GM23248 (cell line): ENCODE measurements at places on chromosomes 4 and X.

- DNase-seq = peak; percentile 24
Observed at GRCh38 chr4:42348247-42348646, 49.0 kb upstream of the SHISA3 start.

DNA sequence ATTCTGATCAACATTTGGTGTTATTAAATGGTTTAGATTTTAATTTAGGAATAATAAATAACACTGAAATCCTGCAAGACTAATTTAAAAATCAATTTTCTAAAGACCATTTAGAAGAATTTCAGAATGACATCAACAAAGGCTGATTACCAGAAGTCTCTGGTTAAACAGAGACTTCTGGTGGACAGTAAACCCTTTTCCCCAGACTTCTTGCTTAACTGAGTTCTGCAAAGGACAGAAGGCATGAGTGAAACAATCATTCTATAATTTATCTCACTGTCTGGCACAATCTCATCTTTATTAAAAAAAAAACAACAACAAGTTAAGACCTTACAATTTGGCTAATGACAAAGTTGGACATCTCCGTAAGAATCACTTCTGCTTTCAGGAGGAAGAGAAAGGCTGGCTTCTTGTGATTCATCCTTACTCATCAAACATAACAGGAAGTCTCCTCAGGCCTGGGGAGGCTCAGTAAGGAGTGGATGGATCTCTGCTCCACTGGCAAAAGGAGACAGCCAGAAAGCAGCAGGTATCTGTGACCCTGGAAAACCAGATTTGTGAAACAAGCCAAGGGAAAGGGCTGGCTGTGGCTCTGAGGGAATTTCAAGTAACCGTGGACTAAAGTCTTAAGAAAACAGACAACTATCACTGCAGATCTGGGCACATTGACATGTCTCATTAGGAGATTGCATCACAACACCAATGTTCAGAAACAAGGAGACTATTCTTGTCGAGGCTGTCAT lies 908 bp upstream of the TLR6 start:
- DNase-seq = peak; percentile 94

- DNase-seq = no peak
Observed at GRCh38 chr4:109256818-109257217, 45.6 kb downstream of the COL25A1 start.

GRCh38 chr4:88143504-88143903 lies 14.9 kb downstream of the ABCG2 start:
- DNase-seq = peak; percentile 55

DNA sequence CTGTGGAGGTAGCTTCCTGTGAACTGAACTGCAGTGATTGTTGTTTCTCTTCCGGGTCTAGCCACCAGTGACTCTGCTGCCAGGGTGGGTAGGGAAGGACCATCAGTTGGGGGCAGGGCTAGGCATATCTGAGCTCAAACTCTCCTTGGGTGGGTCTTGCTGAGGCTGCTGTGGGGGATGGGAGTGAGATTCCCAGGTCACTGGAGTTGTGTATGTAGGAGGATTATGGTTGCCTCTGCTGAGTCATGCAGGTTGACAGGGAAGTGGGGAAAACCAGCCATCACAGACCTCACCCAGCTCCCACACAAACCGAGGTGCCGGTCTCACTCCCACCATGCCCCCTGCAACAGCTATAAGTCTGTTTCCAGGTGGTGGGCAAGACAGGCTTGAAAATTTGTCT lies 1937.8 kb downstream of the PCDH7 start:
- no peak for DNase-seq

DNA sequence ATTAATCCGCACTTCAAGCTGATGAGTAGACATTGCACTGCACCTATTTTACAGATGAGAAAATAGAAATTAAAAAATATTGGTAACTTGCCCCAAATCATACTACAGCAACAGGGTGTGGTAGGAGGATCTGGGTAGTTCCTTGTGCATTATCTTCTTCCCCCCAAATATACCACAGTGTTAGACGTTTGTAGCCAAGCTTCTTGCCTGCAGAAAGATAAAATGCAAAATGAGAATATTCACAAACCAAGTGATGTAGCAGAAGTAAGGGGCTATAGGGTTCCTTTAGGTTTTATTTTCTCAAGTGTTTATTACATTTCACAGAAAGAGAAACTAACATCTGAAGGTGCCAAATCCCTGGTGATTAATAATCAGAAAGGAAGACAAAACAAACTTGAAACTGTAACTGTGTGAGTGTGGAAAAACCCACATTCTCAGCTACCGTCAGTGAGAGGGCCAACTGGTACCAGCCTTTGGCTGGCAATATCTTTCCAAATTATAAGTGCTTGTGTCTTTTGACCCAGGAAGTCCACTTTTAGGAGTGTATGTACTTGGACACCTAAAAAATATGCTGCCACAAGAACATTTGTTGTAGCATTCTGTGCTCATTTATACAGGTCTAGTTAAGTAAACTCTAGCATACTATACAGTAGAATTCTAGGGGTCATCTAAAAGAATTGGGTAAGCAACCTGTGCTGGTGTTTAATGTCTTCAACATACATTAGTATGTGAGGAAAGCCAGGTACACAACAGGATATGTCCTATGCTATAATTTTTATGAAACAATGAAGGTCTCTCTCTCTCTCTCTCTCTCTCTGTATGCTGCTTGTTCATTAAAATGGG lies 6.7 kb upstream of the CD38 start:
- no peak for DNase-seq

- no peak for DNase-seq
Observed at GRCh38 chr4:113407409-113407808, 354.1 kb downstream of the CAMK2D start.

DNA sequence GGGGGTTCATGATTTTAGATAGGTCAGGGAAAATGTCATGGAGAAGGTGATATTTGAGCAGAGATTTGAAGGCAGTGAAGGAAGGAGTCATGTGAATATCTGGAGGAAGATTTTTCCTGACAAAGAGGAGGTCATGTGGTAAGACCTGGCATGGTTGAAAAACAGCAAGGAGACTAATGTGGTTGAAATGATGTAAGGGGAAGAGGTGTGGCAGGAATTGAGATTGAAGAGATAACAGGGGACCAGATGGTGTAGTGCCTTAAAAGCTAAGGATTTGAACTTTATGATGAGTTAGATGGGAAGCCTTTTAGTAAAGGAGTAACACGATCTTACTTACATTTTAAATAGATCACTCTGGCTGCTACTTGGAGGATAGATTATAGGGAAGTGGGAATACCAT lies 210.9 kb downstream of the RTL9 start:
- DNase-seq = peak; percentile 43

DNA sequence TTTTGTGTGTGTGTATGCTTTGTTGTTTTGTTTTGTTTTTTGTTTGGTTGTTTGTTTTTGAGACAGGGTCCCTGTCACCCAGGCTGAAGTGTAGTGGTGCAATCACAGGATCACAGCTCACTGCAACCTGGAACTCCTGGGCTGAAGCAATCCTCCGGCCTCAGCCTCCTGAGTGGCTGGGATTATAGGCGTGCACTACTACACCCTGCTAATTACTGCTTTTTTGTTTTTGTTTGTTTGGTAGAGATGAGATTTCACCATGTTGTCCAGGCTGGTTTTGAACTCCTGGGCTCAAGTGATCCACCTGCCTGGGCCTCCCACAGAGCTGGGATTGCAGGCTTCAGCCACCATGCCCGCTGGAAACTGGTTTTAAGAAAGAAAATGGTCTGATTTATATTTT lies 44.7 kb upstream of the ARHGAP24 start:
- DNase-seq = no peak

GRCh38 chr4:165369522-165369921 lies 9.3 kb upstream of the CPE start:
- peak; percentile 70 for DNase-seq

GRCh38 chrX:112270991-112271390 lies 188.4 kb upstream of the TRPC5 start:
- DNase-seq = no peak

- DNase-seq = peak; percentile 41
Observed at GRCh38 chr4:177483271-177483670, 41.0 kb upstream of the AGA start.

GRCh38 chr4:100841911-100842310 lies 324.1 kb upstream of the EMCN start:
- peak; percentile 54 for DNase-seq

DNA sequence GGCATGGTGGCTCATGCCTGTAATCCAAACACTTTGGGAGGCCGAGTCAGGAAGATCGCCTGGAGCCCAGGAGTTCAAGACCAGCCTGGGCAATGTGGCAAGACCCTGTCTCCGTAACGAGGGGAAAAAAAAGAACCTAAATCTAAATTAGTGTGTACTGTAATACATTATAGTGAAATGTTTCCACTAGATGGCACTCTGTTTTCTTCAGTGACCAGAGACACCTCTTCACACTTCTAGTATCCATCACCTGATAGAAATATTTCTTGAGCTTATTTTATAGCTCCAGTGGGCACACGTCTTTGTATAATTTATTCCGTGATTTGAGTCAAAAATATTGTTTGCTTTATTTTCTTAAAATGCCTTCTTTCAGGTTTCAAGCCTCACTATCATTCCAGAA lies 600.9 kb upstream of the DIPK2B start:
- peak; percentile 57 for DNase-seq

GRCh38 chr4:11687727-11688126 lies 259.0 kb upstream of the HS3ST1 start:
- no peak for DNase-seq

GRCh38 chr4:107896158-107896645 lies 35.1 kb upstream of the CYP2U1 start:
- DNase-seq = peak; percentile 91

GRCh38 chrX:27976284-27976683 lies 5.0 kb downstream of the DCAF8L1 start:
- DNase-seq = no peak

DNA sequence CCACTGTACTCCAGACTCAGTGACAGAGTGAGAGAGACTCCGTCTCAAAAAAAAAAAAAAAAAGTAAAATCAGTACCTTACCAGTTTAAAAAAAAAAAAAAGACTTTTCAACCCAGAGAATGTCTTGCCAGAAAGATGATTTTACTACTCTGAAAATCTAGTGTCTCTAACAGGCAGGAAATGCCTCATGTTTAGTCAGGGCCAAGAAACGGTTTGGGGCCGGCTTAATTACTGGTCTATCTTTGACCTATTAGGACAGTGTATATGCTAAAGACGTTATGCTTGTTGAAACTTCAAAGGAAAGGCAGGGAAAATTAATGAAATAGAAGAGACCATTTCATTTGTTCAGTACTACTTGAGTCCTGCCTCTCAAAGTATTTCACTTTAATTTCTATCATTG lies 9.9 kb downstream of the BEND4 start:
- peak; percentile 40 for DNase-seq

DNA sequence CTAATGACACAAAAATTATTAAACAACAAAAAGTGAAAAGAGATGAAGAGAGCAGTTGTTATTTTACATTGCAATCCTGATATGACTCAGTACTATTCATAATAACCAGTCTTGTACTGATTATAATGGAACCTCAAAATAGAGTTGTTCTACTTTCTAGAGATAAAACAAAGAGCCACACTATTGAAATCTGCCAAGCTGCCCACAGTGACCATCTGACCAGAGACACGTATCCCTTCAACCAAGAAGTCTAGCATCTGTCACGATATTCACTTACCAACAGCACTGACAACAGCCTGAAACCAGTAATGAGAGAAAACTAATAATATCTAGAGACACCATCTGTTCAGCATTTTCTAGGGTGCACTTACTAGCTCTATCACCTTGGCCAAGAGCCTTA lies 466.7 kb downstream of the NKX6-1 start:
- DNase-seq = no peak

GRCh38 chr4:1156069-1156468 lies 16.3 kb downstream of the SPON2 start:
- DNase-seq = no peak

DNA sequence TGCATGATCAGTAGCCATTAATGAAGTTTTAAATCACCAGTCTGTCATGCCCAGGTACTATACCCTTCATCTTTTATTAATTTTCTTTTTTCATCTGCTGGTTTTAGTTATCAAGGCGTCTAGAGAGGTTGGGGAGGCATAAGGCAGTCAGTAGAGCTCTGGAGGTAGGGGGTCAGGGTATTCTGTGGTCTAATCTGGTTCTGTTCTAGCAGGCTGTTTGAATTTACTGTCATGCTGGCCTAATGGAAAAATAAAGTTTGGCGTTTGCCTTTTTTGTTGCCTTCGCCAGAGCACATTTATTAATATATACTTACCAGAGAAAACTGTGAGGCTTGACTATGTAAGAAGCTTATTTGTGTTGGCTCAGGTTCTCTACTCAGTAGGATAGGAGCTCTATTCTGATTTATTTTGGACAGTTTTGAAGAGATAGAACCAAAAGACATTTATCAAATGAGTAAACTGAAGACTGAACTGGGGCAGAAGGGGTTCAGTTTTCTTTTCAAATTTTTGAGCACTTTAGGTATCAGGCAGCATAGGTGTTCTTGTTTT lies 46.9 kb downstream of the TMEM131L start:
- peak; percentile 31 for DNase-seq

DNA sequence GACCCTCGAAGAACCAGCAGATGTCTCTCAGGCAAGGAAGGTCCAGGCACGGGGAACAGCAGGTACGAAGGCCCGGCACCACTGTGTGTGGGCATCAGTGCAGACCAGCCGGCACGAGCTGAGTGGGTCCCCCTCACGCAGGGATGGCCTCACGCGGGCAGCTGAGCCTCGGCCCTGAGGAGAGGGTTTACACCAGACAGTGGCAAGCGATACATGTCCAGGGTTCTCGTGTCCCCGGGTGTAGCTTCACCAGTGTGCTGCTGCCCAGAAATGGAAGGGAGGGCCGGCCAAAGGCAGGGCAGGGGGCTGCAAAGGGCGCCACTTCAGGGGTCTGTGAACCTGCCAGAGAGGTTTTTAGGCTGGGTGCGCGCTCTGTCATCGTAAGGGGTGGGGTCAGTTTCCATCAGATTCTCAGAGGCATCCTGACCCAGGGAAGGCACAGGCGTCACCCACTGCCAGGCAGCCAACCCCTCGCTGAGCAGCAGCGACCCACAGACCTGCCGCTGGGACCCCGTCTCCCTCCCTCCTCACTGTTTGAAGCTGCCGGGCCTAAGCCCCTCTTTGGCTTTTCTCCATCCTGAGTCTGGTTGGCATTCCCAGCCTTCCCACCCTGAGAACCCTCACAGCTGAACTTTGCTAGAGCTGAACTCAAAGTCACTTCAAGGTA lies 107.0 kb downstream of the CPZ start:
- no peak for DNase-seq

DNA sequence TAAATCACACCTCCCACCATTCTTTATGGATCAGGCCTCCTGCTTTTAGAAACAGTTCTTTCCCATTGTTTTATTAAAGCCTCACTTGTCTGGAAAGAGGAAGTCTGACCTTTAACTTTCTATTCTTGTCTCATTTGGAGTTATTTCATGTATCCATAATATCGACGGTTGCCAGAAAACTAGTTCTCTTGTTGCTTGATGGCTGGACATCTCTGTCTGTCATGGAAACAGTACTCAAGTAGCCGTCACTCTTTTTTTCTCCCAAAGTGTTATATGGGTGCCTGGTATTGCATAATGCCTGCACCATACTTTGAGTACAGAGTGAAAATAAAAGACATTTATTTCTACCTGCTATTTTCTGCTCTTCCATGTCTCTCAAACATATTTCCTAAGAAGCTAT lies 61.4 kb downstream of the PHEX start:
- DNase-seq = no peak

- DNase-seq = no peak
Observed at GRCh38 chrX:123085311-123085940, 98.7 kb upstream of the GRIA3 start.
